ENCODE measurements at places on chromosomes 13 and 19.
A peak's percentile ranks its signal among the peaks of the same experiment; 100 is the strongest.

DNA sequence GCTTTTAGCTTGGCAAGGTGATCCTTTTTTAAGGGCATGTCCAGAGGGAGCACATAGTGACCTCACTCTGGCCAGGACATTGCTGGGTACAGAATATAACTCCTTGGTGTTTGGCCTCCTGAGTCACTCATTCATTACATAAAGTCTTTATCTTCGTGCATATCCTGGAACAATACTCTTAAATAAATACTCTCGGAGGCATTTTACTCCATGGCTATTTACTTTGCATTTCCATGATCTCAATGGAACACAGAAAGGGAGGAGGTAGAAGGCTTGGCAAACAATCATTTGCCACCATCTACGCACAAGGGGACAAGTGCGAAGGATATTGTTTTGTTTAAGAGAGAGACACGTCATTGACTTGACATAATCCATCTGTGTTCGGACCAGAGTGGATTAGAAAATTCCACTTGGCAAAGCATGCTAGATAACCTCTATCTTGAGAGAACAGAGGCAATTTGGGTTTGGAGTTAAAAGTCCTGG lies 210.0 kb downstream of the IRS2 start:
- no peak for DNase-seq

DNA sequence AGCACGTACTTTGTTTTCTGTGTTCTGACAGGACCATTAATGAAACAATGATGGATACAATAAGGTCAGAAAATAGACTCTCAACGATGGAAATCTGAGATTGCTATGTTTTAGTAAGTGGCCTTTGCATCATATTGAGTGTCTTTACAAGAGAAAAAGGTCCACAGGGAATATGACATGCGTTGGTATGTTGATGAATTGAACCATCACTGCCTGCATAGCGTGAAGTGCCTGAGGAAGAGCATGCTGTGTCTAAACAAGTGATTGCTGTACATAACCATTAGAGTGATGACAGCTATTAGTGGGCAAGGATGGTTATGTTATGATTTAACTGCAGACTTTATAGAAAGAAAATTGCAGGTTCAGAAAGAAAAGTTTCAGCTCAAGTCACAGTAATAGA lies 623.2 kb downstream of the SLITRK5 start:
- no peak for DNase-seq

GRCh38 chr13:57507752-57508463 lies 123.6 kb upstream of the PCDH17 start:
- DNase-seq: no peak

- DNase-seq: no peak
Observed at GRCh38 chr19:2591537-2592291, 110.8 kb downstream of the GNG7 start.

- no peak for DNase-seq
Observed at GRCh38 chr19:46529622-46530451, 34.2 kb upstream of the PNMA8B start.

DNA sequence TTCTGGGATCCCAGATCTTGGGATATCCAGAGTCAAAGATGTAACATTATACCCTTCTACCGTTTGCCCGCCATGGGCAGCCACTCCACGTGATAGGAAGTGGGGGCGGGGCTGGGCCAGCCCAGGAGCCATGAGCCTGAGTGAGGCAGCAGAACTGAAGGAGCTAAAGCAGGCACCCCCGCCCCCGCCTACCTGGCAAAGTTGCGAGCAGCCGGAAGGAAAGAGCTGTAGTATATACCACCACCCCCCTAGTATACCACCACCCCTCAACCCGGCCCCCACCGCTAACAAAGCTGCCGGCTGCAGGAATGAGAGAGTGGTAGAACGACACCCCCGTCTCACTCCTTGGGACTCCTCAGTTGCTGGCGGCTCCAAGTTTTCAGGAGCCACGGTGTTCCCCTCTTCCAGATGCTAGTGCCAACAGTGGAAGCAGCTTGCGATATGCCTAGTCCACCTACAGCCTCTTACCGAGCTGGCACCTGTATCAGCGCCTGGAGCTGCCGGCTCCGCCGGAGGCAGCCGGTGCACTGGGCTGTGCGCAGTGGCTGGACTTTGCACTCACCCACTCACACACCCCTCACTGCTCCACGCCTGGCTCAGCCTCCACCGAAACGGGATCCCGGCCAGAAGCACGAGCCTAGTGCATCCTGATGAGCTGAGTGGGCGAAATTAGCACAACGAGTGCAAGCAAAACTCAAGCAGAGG lies 230.7 kb upstream of the PRR20A start:
- DNase-seq: no peak

DNA sequence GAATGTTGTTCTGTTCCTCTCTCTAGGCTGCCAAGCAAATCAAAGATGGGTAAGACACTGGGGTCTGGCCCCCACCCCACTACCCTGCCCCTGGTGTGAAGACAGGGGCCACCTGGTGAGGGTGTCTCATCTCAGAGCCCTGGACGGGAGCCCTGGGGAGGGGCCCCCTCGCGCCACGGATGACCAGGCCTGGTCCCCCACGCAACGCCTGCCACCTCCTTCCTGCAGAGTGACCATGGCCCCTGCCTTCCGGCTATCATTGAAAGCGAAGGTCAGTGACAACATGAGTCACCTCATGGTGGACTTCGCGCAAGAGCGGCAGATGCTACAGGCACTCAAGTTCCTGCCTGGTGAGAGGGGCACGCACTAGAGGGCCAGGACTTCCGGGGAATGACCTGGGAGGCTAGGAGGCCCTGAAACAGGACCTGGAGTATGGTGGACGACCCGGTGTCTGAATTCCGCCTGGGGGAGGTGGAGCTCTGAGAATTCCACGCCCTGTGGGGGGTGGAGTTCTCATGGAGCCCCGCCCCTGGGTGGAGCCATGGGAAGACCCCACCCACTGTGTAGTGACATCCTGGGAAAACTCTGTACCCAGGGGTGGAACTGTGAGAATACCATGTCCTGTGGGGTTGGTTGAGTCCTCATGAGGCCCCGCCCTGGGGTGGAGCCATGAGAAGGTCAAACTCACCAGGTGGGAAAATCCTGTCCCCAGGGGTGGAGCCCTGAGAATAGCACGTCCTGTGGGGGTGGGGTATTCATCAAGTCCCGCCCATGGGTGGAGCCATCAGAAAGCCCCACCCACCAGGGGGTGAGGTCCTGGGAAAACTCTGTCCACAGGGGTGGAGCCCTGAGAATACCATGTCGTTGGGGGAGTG lies 6.1 kb downstream of the FSD1 start:
- no peak for DNase-seq

GRCh38 chr19:10582091-10582490 lies 5.0 kb downstream of the AP1M2 start:
- DNase-seq: no peak

DNA sequence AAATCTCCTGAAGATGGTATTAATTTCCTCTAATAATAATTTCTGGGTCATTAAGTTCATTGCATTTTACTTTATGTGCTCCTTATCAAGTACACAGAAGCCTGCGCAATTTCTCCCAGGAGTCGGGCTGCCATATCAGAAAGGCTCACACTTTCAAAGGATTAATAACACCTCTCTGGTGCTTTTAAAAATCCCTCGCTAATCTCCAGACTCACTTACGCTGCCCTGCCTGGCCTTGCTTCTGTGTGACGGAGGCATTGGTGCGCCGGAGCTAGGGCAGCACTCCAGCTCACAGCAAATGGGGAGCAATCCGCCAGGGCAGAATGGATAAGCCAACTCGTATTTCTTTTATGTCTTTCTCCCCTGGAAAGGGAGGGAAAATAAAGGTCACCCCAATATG lies 300.8 kb downstream of the EFNB2 start:
- no peak for DNase-seq

DNA sequence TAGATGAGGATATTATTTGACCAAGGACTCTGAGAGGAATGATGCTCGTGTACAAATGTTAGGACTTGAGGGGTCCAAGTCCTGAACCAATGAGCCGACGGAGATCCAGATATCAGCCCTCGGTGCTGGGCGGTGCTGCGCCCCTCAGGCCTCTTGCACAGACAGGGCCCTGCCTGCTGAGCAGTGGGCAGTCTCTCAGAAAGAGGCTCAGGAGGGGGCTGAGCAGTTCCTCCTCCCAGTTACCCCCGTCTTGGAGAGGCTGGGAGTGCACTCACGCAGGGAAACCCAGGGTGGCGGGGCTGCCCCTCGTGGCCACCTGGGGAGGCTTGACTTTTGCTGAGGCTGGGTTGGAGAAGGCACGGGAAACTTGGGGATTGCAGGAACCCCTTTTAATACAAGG lies 18.4 kb downstream of the TEX29 start:
- peak; percentile 72 for DNase-seq

- DNase-seq: no peak
Observed at GRCh38 chr19:45267296-45267695, 16.2 kb downstream of the MARK4 start.

DNA sequence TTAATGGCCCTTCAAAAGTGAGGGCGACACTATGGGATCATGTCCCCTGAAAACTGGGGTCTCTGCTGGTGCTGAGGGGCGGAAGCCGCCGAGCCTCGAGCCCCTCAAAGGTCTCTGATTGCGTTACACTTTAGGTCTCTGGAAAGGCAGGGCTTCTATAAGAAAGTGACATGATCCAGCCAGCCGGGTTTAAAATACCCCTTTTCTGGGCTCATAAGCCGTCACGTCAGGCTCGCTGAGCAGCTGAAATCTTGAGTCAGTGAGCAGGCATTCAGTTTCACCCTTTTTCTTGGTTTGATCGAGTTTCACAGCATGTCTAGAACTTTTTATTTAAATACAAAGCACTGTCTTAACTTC lies 600 bp upstream of the HMGB1 start:
- no peak for DNase-seq

GRCh38 chr13:97414392-97414791 lies 19.6 kb upstream of the RAP2A start:
- DNase-seq: no peak

DNA sequence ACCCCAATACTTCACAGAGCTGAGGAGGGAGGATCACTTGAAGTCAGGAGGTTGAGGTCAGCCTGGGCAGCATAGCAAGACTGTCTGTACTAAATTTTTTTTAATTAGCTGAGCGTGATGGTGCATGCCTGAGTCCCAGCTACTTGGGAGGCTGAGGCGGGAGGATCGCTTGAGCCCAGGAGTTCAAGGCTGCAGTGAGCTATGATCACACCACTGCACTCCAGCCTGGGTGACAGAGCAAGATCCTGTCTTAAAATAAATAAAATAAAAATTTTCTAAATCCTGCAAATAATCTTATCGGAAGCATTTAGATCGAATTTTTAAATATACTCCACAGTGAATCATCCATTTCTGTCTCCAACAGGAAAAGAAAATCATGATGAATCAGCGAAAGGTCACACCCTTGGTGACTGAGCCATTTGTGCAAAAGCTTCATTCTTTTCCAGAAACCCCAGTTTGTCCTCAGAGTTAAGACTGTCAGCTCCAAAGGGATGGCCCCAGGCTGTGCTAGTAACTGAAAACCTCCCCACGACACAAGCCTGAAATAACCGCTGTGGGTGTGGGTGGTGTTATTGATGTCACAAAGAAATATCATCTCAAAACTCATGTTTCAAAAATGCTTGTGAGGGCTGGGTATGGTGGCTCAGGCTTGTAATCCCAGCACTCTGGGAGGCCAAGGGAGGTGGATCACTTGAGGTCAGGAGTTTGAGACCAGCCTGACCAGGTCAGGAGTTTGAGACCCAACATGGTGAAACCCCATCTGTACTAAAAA lies 167.6 kb downstream of the PTPRS start:
- DNase-seq: no peak

GRCh38 chr13:75129331-75129730 lies 352.6 kb downstream of the TBC1D4 start:
- DNase-seq: no peak

DNA sequence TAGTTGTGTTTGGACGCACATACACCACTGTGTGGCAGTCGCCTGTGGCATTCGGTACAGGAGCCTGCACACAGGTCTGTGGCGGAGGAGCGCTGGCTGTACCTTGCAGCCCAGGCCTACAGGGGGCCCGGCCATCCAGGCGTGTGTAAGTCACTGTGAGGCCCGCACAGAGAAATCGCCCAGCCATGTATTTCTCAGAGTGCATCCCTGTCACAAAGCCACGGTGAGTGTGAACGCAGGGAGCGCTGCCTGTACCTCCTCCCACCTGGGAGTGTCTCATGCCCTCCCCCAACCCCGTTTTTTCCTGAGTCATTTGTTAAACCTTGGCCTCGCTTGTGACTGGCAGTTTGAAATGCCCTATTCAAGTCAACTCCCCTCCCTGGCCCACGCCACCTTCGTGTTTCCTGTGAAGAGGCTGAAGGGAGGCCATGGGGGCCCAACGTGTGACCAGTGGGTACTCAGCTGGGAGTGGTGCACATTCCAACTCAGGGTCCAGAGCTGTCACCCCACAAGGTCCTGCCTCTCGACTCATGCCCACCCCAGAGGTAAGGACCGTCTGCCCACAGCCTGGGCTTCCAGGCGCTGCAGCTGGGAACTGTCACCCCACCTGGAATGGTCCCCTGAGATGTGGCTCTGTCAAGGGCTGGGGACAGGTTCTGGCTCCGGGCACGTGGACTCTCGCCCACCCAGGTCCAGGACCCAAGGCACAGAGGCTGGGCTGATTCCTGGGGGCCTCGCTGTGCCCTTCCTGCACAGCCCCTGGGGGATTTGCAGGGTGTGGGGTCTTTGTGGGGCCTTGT lies 11.6 kb upstream of the RASA3 start:
- peak; percentile 85 for DNase-seq

DNA sequence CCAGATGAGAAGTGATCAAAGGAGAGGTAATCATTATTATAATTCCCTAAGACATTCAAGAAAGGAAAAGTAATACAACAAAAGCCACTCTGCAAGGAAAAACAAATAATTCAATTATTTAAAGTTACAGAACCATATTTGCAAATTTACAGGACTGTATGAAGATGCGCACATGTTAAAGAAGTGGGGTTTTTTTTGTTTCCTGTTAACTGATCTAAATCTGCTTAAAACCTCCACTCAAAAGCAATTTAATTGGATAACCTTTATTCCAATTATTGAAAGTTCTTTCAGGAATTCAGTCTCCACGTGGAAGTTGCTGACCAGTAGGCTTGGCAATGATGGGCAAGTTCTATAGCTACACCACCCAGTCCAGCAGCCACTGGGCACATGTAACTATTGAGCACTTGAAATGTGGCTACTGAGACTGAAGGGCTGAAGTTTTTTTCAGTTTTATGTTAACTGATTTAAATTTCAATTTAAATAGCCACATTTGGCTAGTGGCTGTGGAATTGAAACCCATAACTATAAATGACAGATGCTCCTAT lies 232.3 kb downstream of the FGF14 start:
- DNase-seq: no peak

GRCh38 chr13:95970878-95971277 lies 82.3 kb downstream of the UGGT2 start:
- no peak for DNase-seq

GRCh38 chr19:55101261-55101660 lies 16.2 kb downstream of the PPP1R12C start:
- no peak for DNase-seq
